ENCODE measurements at places on chromosomes 4 and X.

DNA sequence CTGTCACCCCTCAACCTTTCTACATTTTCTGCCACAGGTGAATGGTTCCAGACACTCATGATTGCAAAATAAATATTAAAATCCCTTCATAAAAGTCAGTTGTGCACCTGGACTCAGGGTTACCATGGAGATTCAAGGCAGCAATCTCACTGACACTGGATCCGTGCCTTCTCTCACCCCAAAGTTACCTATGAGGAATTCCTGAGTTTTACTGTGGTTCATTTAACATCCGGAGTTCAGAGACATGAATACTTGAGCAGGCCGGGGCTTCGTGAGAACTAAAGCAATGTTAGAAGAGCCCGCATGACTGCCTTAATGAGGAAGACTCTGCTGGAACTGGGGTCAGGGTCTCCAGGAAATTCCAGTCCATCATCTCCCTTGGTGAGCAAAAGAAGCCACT lies 12.5 kb upstream of the CLNK start:
- H3K36me3 ChIP-seq, result no peaks in the 10 kb centered on the region
- no peaks in the 10 kb centered on the region for H3K27me3 ChIP-seq
- no peak overlapping the region for H3K4me3 ChIP-seq
- no peak overlapping the region for H3K27ac ChIP-seq
- DNase-seq, result no peak
- no peaks in the 10 kb centered on the region for H3K4me1 ChIP-seq

DNA sequence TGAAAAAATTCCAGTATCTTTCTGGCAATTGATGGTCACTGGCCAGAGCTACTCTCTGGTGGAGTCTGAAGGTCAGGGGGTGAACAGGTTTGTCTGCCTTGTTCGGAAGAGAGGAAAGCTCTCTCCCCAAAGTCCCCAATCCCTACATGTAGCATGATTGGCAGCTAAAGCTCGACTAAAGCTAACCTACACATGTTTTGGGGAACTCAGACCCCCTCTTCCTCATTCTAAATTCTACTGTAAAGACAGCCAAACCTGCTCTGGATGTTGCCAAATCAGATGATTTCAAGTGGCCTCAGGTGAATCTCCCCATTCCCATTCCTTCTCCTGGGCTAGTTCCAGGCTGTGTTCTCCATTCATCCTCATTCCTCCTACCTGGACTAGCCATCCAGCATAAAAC lies 84.1 kb downstream of the MSN start:
- no peak for DNase-seq
- H3K4me1 ChIP-seq, result no peaks in the 10 kb centered on the region
- H3K4me3 ChIP-seq, result no peak overlapping the region
- no peak overlapping the region for H3K27ac ChIP-seq
- H3K27me3 ChIP-seq, result no peaks in the 10 kb centered on the region
- H3K36me3 ChIP-seq, result no peaks in the 10 kb centered on the region

DNA sequence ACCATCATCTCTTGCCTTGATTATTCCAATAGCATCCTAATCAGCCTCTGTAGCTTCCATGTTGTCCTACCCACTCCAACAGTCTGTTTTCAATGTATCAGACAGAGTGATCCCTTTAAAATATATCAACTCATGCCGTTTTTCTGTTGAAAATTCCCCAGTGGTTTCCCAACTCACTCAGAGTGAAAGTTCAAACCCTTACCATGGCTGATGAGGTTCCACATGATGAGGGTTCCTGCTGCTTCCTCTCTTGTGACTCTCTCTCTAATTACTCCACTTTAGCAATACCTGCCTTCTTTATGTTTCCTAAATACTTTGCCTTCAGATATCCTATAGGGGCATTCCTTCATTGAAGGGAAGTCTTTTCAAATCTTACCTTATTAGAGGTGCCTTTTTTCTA lies 334.7 kb downstream of the PPP1R2C start:
- no peak overlapping the region for H3K4me3 ChIP-seq
- no peaks in the 10 kb centered on the region for H3K4me1 ChIP-seq
- no peak for DNase-seq
- H3K27ac ChIP-seq, result no peak overlapping the region
- H3K36me3 ChIP-seq, result no peaks in the 10 kb centered on the region

GRCh38 chr4:5371415-5372190 lies 320.3 kb downstream of the STK32B start:
- no peaks in the 10 kb centered on the region for H3K36me3 ChIP-seq
- H3K27ac ChIP-seq, result no peak overlapping the region
- H3K27me3 ChIP-seq, result no peaks in the 10 kb centered on the region
- no peak overlapping the region for H3K4me3 ChIP-seq

GRCh38 chr4:6938647-6939271 lies 29.1 kb downstream of the TBC1D14 start:
- no peak overlapping the region for H3K4me3 ChIP-seq
- DNase-seq, result no peak
- H3K36me3 ChIP-seq, result no peaks in the 10 kb centered on the region
- H3K4me1 ChIP-seq, result peaks cover 8% of the 10 kb centered on the region
- H3K27me3 ChIP-seq, result no peaks in the 10 kb centered on the region
- no peak overlapping the region for H3K27ac ChIP-seq

DNA sequence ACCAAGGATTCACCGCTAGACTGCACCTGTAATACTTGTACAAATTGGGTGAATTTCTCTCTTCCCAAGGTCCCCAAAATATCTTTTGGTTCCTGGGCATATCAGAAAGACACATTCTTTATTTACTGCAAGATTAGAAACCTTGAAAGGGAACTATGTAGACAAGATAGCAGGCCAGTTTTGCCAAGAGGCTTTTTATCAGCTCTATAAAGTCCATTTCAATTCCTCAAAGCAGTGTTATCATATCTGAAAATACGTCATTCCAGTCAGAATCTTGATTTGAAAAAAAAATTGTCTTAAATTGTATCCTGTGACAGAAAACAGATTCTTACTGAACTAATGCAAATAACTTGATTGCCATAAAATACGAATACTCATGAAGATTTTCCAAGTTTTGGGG lies 37.0 kb upstream of the NSG1 start:
- no peaks in the 10 kb centered on the region for H3K27me3 ChIP-seq
- no peak overlapping the region for H3K4me3 ChIP-seq
- no peak overlapping the region for H3K27ac ChIP-seq
- no peaks in the 10 kb centered on the region for H3K4me1 ChIP-seq
- DNase-seq, result no peak

DNA sequence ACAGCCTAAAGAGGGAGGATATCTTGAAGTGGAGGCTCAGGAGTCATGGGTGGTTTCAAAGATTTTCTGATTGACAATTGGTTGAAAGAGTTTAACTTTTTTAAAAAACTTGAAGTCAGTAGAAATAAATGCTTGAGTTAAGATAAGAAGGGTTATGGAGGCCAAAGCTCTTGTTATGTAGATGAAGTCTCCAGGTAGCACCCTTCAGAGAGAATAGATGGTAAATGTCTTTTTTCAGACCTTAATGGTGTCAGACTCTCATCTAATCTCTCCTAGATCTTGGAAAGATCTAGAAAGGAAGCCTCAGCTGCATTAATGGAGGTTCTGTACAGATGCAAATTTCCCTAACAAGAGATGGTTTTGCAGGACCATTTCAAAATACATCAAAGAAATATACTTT lies 6.8 kb upstream of the CHIC1 start:
- no peaks in the 10 kb centered on the region for H3K36me3 ChIP-seq
- H3K4me1 ChIP-seq, result no peaks in the 10 kb centered on the region
- no peak overlapping the region for H3K4me3 ChIP-seq
- no peaks in the 10 kb centered on the region for H3K27me3 ChIP-seq
- H3K27ac ChIP-seq, result no peak overlapping the region

GRCh38 chr4:100366213-100366612 lies 151.6 kb downstream of the EMCN start:
- DNase-seq, result no peak
- H3K4me1 ChIP-seq, result no peaks in the 10 kb centered on the region
- H3K27ac ChIP-seq, result no peak overlapping the region
- H3K36me3 ChIP-seq, result no peaks in the 10 kb centered on the region
- no peak overlapping the region for H3K4me3 ChIP-seq

Measured in uterus (tissue), 4 donors.